Astrocyte of the spinal cord (primary cell): ENCODE measurements at places on chromosomes 12 and 14.

DNA sequence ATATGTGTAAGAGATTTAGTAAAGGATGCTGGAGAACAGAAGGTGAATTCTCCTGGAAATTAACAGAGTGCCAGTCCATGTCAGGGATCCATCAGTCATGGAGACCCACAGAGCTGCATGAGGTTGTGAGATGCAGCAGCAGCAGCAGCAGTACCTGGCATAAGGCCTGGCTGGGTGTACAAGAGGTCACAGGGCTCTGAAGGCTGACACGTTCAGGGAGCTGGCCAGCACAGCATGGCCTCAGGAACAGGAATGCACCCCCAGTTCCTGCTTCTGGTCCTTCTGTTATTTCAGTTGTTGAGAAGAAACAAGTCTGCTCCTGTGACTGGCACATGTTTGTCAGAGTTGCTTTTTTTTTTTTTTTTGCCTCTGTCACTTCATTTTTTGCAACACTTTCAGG, 210.8 kb downstream of the CNTN1 start:
- no peak for DNase-seq

- no peak for DNase-seq
Measured at GRCh38 chr12:51403159-51403558, 12.0 kb upstream of the GALNT6 start.

DNA sequence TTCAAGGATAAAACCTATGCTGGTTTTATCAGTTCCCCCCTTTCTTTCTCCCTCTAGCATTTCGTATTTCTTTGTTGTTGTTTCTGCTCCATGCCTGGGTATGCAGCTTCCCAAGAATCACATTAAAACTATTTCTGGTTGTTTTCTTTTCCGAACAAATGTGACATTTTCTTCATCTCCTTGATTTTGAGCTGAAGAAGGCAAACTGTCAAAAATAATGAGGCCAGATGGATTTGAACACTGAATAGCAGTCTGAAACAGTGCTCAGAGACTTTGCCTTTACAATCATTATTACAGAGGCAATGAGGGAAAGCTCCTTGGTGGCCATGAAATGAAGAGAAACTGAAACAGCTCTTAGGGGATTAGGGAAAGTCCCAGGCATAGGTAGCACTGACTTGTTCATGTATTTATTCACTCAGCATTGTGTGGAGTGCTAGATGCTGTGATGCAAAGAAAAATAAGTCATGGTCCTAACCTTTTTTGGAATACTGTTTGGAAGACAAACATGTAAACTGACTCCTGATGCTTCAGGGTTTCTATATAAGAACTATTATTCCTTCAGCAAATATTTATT, 319.5 kb downstream of the FUT8 start:
- DNase-seq, result no peak

GRCh38 chr12:54337854-54338650, 13.1 kb downstream of the COPZ1 start:
- DNase-seq, result no peak

DNA sequence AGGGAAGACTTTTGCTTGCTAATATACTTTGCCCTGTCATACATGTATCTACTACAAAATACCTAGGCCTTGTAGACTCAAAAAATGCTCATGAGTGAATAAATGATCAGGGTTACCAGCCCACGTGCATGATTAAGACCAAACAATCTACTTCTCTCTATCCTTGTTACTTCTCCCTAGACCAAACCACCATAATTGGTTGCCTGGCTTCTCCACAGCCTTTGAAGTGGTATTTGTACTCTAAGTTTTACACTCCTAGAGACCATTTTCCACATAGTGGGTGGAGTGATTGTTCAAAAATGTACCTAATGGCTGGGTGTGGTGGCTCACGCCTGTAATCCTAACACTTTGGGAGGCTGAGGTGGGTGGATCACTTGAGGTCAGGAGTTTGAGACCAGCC, 14.1 kb upstream of the RPS6KL1 start:
- no peak for DNase-seq

GRCh38 chr12:129911428-129912049, 7.7 kb upstream of the TMEM132D start:
- DNase-seq, result peak; percentile 58

DNA sequence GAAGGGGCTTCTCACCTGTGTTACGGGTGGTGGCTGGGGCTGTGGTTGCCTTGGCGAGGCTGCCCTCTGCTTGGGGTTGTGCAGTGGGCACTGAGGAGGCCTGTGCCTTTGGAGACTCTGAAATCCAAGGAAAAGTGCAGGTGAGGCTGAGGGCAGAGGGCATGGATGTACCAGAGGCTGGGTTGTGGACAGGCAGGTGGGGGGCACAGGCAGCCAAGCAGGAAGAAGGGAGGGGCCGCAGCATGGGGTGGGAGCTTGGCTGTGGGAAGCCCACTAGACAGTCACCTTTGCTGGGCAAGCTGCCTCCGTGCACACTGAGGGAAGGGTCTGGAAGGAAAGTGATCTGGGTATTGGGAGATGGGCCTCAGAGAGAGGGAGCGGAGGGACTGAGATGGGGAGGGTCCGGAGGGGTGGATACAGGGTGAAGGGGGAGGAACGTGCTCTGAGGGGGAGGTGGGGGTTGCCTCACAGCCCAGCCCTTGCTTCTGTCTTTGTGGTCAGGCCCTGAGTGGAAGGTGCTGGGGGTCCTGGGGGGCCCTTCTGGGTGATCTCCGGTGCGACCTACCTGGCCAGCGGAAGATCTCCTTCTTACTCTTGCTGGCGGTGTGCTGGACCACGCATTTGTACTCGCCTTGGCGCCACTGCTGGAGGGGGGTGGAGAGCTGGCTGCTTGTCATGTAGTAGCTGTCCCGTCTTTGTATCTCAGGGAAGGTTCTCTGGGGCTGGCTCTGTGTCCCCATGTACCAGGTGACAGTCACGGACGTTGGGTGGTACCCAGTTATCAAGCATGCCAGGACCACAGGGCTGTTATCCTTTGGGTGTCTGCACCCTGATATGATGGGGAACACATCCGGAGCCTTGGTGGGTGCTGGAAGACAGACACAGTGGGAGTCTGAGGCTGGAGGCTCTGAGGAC, 318.7 kb downstream of the TMEM121 start:
- no peak for DNase-seq

- no peak for DNase-seq
Measured at GRCh38 chr14:22488522-22489243, 100.3 kb downstream of the DAD1 start.

- peak; percentile 25 for DNase-seq
Measured at GRCh38 chr14:58817846-58818245, 180.1 kb downstream of the DACT1 start.

- DNase-seq, result peak; percentile 84
Measured at GRCh38 chr14:103423050-103423461, 37.8 kb downstream of the MARK3 start.

- no peak for DNase-seq
Measured at GRCh38 chr14:103846543-103847450, 578 bp downstream of the PPP1R13B start.

GRCh38 chr12:87813476-87814234, 215.5 kb downstream of the C12orf50 start:
- DNase-seq, result peak; percentile 88

DNA sequence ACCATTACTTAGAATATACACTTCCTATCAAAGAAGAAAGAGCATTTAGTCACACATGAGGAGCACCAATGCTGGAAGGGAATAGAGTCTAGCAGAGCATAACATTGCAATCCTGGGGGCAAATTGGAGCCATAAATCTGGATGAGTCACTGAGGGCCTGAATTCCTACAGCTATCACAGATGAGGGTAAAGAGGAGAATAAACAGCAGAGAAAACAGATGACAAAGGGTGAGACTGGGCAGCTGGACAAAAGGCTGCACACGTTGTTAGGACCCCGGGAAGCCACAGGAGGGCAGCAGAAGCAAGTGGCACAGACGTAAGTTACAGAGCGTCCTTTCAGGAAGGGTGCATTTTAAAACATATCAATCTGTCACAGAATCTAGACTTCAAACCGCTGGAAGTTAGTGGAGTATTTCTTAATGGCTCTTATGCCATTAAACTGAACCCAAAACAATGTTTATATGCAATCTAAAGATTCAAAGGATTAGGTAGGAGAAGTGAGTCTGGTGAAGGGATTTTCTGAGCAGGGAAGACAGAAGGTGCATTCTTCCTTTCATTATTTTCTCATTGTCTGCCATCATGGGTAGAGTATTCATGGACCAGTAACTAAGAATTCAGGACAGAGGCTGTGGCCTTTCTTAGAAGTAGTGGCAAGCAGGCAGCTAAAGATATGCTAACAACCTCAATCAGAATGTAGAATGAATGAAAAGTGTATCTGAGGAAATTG, 159.8 kb upstream of the DAAM1 start:
- DNase-seq, result peak; percentile 94

DNA sequence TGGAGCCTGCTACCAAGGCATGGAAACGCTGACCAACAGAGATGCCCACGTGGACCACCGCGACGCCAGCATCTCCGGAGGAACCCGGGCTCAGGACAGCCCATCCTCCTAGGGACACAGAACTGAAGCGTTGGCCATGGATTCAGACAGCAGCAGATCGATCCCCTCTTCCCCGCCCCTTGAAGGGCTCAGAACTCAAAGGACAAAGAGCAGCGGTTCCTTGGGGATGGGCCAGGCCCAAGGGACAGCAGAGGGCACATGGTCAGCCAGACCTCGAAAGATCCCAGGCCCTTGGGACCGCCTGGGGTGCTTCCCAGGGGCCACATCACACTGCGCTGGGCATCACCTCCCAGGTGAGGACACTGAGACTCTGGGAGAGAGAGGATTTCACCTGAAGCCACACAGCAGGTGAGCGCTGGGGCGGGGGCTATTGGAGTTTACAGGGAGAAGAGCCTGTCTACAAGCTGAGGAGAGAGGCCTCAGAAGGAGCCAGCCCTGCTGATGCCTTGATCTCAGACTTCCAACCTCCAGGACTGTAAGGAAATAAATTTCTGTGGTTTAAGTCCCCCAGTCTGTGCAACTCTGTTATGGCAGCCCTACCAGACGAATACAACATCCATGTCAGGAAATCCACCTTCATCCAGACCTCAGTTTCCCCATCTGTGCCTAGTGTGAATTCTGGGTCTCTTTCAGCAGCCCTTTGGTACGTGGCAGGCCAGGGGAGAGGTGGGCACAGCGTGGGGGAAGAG, 49.4 kb downstream of the CCNK start:
- DNase-seq, result peak; percentile 48

DNA sequence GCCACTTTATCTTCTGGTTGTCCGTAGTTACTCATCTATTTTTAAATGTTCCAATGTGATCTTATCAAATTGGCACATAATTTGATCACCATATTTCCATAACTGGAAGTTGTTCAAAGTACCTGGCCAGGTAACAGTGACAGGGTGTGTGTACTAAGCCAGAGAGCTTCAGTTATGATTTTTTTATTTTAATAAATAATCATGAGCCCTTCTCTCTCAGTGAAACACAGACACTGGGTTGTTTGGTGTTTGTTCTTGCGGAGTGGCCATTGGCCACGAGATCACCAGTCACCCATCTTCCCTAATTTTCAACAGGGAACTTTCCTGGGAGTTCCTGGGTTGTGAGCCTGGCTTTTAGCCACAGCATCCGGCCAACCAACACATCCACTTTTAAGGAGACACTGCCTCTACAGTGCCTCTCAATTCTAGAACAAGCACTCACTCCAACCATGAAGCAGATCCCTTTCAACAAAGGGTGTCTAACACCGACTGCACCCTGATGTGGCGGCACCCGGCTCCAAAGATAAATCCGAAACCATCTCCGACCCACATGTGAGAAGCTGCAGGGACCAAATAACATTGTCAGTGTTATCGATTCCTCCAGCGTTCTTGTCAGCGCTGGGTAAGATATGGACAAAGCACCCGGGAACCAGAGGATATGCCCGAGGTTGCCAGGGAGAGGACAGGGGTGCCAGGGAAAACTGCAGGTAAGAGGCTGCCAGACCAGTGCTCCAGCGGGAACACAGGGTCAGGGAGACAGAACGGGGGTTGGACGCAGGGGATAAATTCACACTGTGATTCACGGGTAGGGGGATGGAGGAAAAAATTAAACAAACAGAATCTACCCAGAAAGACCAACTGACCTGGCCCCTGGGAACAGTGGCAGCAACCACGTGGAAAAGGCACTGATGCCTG, 49.9 kb downstream of the FOXN3 start:
- no peak for DNase-seq

DNA sequence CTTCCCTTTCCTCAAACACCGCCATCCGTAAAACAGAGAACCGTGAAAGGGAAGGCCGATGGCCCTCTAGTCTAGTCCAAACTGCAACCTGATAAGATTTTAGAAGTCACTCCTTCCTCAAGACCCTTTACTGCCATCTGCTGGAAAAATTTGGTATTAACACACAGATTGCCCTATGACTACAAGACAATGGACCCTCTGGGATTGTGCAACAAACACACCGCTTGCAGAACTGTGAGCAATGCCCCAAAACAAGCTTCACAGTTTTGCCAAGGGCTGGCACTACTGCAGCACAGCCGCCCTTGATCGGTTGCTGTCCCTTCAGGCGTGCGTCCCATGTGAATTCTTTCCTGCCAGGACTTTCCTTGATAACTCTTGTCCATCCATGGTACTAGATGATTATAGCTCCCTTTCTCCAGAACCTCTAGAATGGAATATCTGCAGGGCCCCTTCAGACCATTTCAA, 23.1 kb downstream of the LLPH start:
- DNase-seq, result peak; percentile 92

DNA sequence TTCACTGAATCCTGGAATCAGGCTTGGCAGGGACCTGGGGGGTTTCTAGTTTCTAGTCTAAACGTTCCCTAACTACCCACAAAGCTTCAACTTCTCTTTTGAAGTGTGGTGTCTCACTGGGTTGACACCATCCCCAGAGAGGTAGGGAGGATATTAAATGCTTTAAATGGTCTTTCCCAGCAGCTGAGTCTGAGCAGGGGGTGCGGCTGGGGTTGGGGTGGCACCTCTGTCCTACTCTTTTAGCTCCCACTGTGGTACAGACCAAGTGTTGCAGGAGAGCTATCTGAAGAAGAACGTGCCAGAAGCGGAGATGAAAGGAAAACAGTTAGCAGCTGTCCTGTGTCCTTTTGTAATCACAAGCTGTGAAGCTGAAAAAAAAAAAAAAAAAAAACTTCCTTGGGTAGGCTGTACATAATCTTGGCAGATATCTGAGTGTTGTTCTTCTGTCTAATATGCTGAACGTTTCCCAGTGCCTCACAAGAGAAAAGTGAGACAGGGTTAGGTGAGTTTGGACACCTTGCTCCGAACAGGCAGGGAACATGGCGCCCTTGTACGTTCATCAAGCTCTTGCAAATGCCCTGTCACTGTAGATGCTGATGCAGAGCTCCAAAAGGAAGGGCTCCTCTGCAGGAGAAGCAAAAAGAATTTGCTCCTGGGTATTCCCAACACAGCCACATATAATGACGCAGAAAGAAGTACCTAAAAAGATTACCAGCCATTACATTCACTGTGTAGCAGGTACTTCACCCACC, 447.2 kb downstream of the APAF1 start:
- DNase-seq, result no peak
